Activated T-cell treated with anti-CD3 and anti-CD28 coated beads, Interleukin-2, amount 50 U/mL, for 72 hours (primary cell): ENCODE measurements at places on chromosomes 6 and 20. TPM values are rescaled to one million over a fixed set of nuclear protein-coding genes. Genes with fewer than 3 reads are reported as not detected.

DNA sequence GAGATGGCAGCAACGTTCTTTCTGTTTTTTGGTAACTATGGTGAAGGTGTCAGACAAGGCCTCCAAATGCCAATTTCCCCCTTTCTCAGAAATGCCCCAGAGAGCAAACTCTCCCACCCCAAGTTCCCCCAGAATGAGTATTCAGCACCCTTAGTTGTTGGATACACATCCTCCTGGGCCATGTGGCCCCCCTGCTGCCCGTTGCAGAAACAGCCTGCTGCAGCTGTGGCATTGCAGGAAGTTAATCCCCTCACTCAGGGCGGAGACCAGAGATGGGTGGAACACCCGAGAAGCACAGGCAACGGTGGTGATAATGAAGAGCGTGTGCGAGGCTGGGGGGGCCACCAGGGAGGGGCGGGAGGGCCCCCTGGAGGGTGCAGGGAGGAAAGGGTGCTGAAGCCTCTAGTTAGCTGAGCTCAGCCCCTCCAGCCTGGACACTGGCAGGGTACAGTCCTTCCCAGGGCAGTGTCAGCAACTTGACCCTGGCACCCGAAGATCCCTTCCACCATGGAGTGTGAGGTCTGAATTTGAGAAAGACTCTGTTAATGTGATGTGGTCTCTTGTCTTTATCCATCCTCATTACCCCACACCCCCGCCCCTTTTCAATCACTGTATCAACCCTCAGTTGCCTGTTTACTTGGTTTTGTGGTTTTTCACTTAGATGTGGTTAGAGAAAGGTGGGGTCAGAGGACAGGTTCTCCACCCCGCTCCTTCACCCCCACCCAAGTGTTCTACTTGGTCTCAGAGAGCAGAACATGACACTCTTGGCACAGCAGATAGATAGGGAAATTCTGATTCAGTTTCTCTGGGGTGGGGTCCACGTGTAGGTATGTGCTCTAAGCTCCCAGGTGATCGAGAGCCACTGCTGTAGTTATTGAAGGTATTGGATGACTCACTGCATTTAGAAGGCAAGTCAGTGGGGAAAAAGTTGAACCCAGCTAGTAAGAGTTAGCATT, 208.8 kb upstream of the SUPT3H start:
- no peaks in the 10 kb centered on the region for H3K27me3 ChIP-seq
- H3K36me3 ChIP-seq: peaks cover 11% of the 10 kb centered on the region
- peak; percentile 56 for DNase-seq

Gene THBS2
- not detected for total RNA-seq

GRCh38 chr6:17714177-17714576, 7.5 kb upstream of the NUP153 start:
- H3K36me3 ChIP-seq: peaks cover 1% of the 10 kb centered on the region
- H3K4me3 ChIP-seq: peak overlapping the region; percentile 59
- H3K27ac ChIP-seq: no peak overlapping the region
- H3K4me1 ChIP-seq: peaks cover 19% of the 10 kb centered on the region

- peaks cover 34% of the 10 kb centered on the region for H3K36me3 ChIP-seq
- H3K4me3 ChIP-seq: no peak overlapping the region
- no peaks in the 10 kb centered on the region for H3K27me3 ChIP-seq
- H3K4me1 ChIP-seq: peaks cover 42% of the 10 kb centered on the region
- no peak for DNase-seq
- no peak overlapping the region for H3K27ac ChIP-seq
Measured at GRCh38 chr6:116695401-116695800, 14.4 kb downstream of the KPNA5 start.

GRCh38 chr6:143457563-143458359, 7.2 kb downstream of the PEX3 start:
- H3K27me3 ChIP-seq: no peaks in the 10 kb centered on the region
- peaks cover 10% of the 10 kb centered on the region for H3K4me1 ChIP-seq
- H3K36me3 ChIP-seq: peaks cover 2% of the 10 kb centered on the region
- H3K27ac ChIP-seq: no peak overlapping the region

GRCh38 chr20:16027686-16028085, 545.6 kb downstream of the KIF16B start:
- H3K4me3 ChIP-seq: no peak overlapping the region
- no peaks in the 10 kb centered on the region for H3K36me3 ChIP-seq
- no peak for DNase-seq
- no peak overlapping the region for H3K27ac ChIP-seq
- no peaks in the 10 kb centered on the region for H3K4me1 ChIP-seq

DNA sequence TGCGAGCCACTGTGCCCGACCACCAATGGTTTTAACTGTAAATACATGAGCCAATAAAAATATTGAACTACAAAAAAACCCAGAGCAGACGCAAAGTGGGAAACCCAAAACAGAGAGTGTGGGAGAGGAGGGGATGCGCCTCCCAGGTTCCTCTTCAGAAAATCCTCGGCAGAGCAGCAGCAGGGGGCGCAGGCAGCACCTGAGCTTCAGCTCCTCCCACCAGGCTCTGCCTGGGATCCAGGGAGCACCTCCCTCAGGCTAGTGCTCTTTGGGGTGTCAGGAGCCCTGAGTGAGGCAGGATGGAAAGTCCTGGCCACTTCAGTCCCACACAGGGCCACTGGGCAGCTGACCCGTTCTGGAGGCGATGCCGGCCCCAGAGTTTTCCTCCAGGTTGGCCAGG, 536.9 kb upstream of the CDH4 start:
- H3K27me3 ChIP-seq: peaks cover 10% of the 10 kb centered on the region
- H3K4me3 ChIP-seq: no peak overlapping the region
